ENCODE measurements at places on chromosomes 11 and 22.

- DNase-seq: no peak
These were observed 56.3 kb downstream of the DGCR2 start for GRCh38 chr22:19065929-19066328.

- DNase-seq: no peak
These were observed 21.2 kb downstream of the UPB1 start for GRCh38 chr22:24516301-24516737.

GRCh38 chr11:72772059-72772458 lies 19.9 kb upstream of the ARAP1 start:
- DNase-seq: no peak

GRCh38 chr11:35246745-35247144 lies 107.8 kb downstream of the CD44 start:
- no peak for DNase-seq

GRCh38 chr22:20299746-20300136 lies 20.1 kb downstream of the DGCR6L start:
- no peak for DNase-seq

DNA sequence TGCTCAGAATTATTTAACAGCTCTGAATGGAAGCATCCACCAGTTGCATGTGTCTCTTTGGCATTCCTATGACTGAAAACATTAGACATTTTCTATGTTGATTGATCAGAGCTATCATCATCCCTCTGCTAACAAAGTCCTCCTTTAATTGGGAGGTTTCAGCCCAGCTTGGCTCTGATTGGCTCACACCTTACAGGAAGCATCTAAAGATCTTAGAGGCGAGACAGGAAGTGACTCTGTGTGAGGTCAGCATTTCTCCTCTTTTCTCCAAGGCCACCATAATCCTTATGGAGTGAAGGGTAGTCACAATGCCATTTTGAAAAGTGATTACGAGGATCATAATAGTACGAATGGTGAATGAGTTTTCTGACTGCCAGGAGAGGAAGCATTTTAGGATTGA lies 260.8 kb downstream of the MIAT start:
- no peak for DNase-seq

GRCh38 chr11:69470301-69470700 lies 11.2 kb upstream of the LINC01488 start:
- no peak for DNase-seq

GRCh38 chr22:23102776-23103175 lies 32.5 kb downstream of the GNAZ start:
- no peak for DNase-seq

GRCh38 chr11:66636411-66636810 lies 2.1 kb upstream of the RBM4 start:
- DNase-seq: no peak

DNA sequence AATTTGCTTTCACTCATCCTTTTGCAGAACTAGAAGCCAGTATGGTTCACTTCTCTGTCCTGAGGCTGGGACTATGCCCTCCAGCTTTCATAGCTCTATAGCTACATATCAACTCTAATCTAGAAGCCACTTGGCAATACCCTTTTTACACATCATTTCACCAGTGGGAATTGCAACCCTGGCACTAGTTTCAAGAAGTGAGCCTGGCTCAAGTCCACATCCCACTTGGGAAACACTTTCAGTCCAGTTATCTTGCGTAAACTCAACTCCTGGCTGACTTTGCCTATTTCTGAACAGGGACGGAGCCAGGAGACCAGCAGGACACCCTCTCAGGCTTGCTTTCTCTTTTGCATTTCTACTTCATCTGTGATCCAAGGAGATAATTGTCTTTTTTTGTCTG lies 19.9 kb upstream of the FAT3 start:
- no peak for DNase-seq

- DNase-seq: no peak
These were observed 46.2 kb downstream of the C11orf71 start for GRCh38 chr11:114354076-114354475.

DNA sequence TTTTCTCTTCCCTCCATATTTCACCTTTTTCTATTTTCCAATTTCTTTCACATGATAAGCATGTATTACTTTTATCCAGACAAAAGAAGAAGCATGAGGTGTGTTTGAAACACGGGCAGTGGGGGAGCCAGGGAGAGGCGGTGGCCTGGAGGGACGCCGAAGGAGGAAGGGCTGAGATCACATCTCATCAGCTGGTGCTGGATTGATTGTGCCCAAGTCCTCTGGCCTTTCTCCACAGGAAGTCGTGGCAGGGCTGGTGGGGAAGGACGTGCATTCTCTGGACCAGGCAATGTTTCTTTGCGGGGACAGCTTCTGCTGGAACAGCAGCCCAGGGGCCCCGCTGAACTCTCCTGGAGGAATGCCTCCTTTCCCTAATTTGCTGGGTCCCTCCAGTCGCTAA lies 82.9 kb downstream of the MIAT start:
- DNase-seq: no peak

GRCh38 chr11:47391077-47391583 lies 12.8 kb upstream of the SPI1 start:
- DNase-seq: no peak

DNA sequence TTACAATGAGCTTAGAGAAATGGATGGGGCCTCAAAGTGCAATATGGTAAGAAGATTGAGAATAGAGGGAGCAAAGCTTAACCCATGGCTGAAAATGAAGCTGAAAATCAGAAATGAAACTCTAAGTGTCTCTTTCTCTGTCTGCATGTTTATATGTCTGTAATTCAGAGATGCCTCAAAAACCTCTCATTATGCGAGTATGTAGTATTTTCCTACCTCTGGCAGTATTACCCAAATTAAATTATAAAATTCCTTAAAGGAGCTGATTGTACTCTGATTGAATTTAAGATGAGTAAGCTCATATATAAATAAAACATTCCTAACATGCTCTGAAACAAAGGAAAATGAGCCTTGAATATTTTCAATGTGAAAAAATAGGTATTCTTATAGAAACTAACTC lies 39.8 kb upstream of the PRSS23 start:
- DNase-seq: no peak

- DNase-seq: no peak
These were observed 428 bp downstream of the SCN3B start for GRCh38 chr11:123653827-123654565.

DNA sequence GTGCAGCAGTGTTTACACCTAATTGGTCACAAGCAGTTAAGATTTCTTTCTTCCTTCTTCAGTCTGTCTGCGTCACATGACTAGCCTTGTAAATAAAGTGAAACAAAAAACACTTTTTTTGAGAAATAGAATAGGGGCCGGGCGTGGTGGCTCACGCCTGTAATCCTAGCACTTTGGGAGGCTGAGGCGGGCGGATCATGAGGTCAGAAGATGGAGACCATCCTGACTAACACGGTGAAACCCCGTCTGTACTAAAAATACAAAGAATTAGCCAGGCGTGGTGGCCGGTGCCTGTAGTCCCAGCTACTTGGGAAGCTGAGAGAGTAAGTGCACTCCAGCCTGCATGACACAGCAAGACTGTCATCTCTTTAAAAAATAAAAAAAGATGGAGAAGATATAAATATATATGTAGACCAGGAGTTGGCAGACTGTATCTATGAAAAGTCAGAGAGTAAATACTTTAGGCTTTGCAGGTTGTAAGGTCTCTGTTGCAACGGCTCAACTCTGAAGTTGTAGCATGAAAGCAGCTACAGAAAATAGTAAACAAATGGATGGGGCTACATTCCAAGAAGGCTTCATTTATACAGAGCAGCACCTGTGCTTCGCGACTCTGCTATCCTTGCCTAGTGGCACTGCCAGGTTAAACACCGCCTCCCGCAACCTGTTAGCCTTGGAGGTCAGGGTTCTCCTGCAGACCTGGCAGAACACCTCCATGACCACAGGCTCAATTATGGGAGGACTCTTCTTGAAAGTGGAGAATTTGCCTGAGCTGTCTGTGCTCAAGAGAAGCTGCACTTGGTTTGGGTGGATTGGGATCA lies 55.9 kb downstream of the PPP6R2 start:
- DNase-seq: no peak

GRCh38 chr11:1817000-1817399 lies 17.8 kb upstream of the SYT8 start:
- DNase-seq: no peak

- DNase-seq: no peak
These were observed 3.8 kb downstream of the FLI1 start for GRCh38 chr11:128697645-128698174.

DNA sequence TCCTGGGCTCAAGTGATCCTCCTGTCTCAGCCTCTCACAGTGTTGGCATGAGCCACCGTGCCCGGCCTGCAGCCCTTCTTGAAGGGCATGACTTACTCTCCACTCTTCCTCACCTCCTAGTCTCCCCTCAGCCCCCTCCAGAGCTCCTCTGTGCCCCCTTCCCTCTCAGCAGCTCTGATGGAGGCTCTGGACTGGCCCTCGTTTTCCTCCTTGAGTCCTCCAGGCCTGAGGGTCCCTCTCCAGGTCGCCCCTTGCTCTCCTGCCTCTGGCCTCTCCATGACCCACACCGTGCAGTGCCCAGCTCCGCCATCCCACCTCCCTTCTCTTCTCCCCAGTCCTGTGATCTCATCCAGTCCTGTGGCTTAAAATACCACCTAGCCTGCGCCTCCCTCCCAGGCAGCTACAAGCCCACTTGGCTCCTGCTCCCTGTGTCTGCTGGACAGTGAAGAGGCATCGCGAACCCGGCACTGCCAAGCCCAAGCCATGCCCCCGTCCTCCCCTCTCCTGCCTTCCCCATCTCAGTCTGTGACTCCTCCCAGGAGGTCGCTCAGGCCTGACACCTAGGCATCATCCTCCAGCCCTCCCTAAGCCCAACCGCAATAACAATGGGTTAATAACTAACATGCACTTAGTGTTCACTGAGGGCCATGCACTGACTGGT lies 11.9 kb downstream of the KCNJ4 start:
- DNase-seq: no peak

GRCh38 chr11:85132851-85133585 lies 494.1 kb downstream of the DLG2 start:
- DNase-seq: no peak

DNA sequence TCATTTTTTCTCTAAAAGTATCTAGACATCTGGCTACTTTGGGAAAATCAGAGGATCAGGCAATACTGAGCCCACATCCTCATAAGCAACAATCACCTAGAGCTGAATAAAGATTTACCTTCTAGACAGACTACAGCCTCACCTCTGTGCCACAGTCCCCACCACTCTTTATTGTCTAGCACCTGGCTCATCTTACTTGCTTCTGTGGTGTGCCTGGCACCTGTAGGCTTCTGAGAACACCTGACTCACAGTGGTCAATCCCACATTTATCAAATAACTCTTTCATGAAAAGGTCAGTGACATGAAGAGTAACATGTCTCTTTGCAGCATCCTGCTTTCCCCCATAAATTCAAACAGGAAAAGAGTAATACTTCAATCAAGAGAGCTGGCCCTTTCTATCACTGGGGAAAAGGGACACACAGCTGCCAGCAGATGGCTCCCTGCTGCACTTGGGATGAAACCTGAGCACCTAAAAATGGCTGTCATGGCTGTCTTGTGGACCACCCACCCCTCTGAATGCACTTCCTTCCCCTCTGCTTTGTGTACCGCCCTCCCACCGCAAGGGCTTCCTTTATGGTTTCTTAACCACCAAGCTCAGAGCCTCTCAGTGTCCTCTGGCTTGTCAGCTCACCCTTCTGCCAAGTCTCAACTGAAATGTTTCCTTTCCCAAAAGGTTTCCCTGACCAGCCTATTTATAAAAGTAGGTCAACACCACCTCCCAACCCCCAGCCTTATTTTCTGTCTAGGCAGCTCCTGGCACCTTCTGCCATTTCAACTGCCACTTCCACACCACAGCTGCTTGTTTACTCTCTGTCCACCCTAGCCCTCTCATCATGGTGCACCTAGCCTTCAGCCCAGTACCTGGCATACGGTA lies 9.3 kb downstream of the TFIP11 start:
- DNase-seq: no peak

- no peak for DNase-seq
These were observed 244.9 kb downstream of the CASP12 start for GRCh38 chr11:104653407-104653806.

DNA sequence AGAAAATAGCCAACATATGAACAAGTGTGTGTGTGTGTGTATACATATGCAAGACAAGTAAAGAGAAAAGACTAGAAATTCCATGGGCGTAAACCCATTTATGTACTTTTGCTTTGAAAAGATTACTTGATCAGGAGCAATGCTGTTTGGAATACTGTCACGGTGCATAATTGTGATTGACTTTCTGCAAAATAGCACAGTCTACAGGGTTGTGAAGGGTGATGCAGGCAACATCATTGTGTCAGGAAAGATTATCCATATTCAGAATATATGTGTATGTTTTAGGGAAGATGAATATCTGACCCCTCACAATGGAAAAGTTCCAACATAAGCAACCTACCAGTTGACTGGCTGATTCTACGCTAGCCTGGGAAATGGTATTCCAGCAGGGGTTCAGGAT lies 307.7 kb downstream of the JRKL start:
- DNase-seq: no peak

DNA sequence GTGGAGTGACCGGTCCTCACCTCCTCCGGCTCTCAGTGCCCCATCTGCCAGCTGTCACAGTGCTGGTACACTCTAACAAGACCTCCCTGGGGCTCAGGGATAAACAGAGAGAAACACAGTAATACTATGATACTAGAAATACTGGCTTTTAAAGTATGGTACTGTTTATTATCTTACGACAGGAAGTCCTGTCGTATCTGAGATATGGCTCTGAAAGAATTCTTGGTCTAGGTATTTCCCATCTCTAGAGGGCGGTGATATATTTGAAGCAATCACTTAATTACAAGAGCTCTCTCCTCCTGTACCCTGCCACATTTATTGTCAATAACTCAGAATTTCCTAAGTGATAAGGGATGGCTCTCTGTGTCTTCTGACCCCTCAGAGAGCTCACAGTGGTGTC lies 119.1 kb downstream of the RRM1 start:
- no peak for DNase-seq

- no peak for DNase-seq
These were observed 64.5 kb downstream of the TP53I11 start for GRCh38 chr11:44885919-44886789.

DNA sequence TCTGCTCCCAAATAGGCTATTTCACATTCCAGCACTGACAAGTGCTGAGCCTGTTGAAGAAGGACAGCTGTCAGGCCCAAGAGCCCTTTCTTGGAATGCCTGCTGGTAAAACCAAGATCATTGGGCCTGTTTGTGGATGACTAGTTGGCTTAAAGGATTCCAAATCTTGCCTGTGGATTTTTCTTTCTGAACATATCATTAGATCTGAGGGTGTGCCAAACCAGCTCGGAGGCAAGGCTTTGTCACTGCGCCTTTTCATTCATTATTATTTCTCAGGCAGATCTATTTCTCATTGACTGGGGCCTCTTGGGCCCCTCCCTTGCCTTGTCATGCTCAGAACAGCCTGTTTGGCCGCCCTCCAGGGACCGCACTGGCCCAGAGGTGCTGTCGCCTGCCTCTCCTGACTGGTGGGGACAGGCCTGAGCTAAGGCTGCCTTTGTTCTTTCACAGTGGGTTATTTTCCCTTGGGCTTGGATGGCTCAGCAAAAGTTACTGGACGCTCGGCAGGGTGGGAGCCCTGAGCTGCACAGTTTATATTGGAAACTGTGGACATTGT lies 222.7 kb upstream of the SESN3 start:
- no peak for DNase-seq

Data from memory B cell (primary cell).